ENCODE measurements at places on chromosomes 5 and 9.

GRCh38 chr5:109788596-109788995 lies 98.9 kb downstream of the MAN2A1 start:
- no peak for DNase-seq

DNA sequence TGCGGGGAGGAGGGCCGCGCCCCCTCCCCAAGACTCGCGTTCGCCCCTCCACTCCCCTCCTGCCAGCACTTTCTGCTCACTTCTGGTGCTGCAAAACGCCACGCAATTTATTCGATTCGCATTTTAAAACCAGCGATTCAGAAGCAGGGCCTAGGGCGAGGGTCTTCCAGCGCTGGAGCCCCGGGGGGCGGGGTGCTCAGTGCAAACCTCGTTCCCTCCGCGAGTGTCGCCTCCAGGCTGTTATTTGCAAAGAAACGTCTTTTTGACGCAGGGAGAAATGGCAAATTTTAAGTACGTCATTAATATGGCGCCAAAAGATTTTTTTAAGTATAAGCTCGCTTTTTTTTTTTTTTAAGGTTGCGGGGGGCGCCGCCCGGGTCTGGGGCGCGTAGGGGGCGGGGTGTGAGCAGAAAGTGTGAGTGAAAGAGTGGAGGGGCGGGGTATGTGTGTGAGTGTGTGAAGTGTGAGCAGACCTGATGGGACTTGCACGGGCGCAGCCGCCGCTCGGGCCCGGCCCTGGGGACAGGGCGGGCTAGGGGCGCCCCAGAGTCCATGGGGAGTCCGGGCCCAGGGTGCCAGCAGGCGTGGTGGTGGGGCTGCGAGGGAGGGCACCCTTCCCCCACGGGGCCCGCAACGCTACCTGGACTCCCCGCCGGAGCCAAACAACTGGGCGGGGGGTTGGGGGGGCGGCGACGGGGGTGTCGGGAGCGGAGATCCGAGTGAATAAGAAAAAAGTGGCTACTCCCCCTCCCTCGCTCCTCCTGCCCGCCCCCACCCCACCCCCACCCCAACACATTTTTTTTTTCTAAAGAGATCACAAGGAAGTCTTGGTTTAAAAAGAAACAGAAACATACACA lies at the start of gene JADE2:
Gene JADE2, plus strand, starts transcription at position 845 of the 857 bp plus-strand sequence. CDS start 10,188 bp downstream, outside the sequence.
- peak; percentile 77 for DNase-seq

DNA sequence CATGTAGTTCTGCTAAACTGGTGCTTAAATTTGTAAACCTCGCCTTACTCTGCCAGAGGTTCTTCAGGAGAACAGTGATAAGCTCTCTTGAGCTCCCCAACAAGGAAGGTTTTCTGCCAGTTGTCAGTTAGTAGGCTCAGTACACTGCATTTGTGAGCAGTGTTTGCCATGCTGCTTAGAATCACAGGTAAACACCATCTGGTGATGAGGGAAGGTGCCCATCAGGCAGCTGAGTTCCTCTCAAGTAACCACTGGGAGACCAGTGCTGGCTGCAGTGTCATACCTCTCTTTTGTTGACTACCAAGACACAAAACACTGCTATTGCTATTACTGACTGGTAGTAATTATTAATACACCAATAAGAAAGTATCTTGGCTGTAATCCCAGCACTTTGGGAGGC lies 186.2 kb upstream of the OTULINL start:
- no peak for DNase-seq

GRCh38 chr5:35924122-35924949 lies 14.1 kb downstream of the CAPSL start:
- no peak for DNase-seq

DNA sequence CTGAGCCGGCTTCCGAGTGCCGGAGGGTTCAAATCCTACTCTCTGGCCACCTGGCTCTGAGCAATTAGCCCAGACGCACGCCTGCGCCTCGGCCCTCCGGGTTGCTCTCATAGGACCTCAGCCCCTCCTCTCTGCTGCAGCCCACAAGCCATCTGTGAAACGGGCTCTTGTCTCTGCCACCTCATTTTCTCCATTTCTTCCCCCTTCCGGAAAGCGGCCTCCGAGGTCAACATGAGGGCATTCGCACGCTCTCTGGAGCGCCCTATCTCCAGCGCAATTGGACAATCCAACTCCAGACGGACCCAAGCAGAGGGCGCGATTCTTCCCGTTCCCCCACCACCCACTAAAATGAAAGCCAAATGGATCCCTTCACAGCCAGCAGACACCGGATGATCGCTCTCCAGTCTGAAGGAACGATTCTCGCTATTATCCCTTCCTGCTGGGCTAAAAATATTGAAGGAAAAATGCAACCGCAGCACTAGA lies 41.5 kb downstream of the VAV2 start:
- no peak for DNase-seq

GRCh38 chr9:136191960-136192286 lies 13.0 kb downstream of the LHX3 start:
- DNase-seq: no peak

DNA sequence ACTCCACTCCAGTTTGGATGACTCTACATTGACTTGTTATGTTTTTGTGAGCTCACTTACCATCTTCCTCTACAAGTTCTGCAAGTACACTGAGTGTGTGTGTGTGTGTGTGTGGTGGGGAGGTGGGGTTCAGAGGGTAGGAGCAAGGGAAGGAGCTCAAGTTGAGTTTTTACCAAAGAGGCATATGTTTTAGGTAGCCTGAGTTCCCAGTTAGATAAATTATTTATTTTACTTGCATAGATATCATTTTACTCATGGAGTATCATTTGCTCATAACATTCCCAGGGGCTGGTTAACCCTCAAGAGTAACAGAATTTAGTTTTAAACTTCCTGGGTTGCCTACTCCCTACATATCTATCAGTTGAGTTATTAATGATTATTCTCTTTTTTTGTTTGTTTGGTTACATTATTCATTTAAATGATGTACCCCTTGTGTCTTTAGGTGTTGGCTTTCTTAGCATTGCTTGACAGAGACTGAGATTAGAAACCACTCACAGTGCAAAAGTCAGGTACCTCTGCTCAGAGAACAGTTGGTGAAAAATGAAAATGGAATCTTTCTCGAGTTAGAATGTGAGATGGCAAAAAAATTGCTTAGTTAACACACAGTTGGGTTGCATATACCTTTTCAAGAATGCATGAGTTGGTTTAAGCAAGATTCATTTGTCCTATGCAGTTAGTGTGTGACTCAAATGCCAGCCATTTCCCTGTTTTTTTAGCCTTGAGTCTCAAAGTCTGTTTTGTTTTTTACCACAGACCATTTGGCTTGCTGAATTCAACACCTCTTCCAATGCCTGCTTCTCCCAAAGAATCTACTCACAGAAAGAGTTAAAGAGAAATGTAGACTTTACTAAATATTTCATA lies 29.2 kb downstream of the TNFSF8 start:
- no peak for DNase-seq

DNA sequence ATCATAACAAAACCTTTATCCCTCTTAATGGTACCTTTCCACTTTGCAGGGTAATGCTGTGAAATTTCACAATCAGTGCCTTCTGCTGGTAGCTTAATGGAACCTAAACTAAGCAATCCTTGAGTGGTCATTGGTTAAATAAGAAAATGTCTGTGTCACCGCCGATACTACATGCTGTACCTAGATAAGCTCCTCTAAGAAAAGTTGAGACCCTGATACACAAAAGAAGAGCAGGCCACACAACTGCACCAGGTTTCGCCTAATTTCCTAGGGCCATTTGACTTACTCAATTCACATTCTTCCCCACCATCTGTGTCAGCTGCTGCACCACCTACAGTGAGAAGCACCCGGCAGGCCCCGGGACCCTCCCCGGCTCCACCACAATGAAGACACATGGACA lies 9.0 kb upstream of the EDF1 start:
- DNase-seq: no peak

DNA sequence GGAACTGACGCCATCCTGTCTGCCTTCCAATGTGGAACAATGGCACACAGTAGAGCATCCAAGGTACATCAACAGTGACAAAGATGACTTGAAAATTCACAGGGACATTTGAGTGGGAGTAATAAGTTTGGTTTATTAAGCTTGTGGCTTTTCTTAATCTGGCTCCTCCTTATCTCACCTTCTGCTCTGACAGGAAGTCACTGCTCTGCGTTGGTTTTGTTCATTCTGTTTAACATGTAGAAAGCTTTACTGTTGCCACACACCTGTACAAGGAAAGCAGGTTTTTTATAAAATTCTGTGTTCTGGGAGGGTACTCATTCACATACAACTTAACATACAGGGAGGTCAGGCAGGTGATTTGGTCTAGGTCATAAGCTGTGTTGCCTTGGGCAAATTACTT lies 1.6 kb upstream of the GZMK start:
- DNase-seq: no peak

GRCh38 chr9:109797006-109797405 lies 17.0 kb downstream of the PALM2AKAP2 start:
- DNase-seq: no peak

- DNase-seq: no peak
Measured at GRCh38 chr9:124210697-124211096, 47.1 kb upstream of the NEK6 start.

GRCh38 chr9:135958485-135958884 lies 2.7 kb downstream of the UBAC1 start:
- DNase-seq: no peak

GRCh38 chr5:119316906-119317305 lies 38.9 kb upstream of the TNFAIP8 start:
- no peak for DNase-seq

GRCh38 chr9:107239474-107239873 lies 43.6 kb upstream of the RAD23B start:
- no peak for DNase-seq

GRCh38 chr9:35688558-35689541 lies 875 bp downstream of the TPM2 start:
- DNase-seq: no peak

DNA sequence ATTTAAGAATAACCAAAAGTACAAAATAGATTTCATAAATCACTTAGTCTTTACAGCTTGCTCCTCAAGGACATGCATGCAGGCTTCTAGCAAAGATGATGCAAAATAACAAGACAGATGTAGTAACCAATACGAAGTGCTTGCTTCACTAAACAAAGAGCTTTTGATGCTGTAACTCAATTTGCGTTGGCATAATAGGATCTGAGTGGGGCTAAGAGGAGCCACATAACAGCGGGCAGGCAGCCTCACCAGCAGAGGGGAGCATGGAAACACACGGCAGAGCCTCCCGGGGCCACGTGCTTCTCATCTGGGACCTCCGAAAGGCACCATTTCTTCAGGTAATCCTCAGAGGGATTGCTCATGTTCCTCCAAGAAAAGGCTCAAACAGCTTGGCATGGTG lies 139.7 kb downstream of the C5orf15 start:
- no peak for DNase-seq

DNA sequence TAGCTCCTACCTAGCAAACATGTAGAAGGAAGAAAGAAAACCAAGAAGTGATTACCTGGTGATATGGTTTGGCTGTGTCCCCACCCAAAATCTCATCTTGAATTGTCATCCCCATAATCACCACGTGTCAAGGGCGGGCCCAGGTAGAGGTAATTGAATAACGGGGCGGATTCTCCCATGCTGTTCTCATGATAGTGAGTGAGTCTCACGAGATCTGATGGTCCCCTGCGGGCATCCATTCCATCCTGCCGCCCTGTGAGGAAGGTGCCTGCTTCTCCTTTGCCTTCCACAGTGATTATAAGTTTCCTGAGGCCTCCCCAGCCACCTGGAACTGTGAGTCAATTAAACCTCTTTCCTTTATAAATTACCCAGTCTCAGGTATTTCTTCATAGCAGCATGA lies 27.4 kb upstream of the ANKRD34B start:
- no peak for DNase-seq

- DNase-seq: no peak
Measured at GRCh38 chr5:147406636-147407035, 103.2 kb downstream of the DPYSL3 start.

GRCh38 chr5:87944553-87945285 lies 323.9 kb downstream of the TMEM161B start:
- peak; percentile 65 for DNase-seq

DNA sequence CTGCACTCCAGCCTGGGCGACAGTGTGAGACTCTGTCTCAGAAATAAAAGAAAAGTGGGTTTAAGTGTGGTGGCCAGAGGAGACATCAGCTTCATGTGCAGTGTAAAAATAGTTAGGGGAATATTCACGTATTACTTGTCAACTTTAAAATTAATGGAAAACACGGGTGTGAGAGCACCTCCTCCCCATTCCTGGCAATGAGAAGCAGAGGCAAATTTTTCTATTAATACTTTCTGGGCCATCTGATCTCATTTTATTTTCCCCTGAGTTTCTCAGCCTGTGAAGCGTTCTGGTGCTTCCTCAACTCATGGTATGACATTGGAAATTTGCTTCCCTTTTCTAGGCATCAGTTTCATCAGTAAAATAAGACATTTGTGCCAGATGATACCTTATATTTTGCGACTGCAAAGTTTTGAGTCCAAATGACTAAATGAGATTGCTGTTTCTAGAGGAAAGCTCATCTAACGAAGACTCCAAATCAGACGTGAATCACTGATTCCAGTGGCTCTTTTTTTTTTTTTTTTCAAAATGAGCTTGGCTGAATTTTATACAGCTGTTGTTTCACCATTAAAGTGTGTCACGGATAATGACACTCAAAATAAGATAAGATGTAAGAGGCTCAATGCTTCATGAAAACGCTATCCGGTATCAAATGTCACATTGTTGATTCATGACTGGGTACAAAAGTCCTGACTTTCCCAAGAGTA lies 104.6 kb downstream of the MSX2 start:
- DNase-seq: no peak

Data from C1 segment of cervical spinal cord (tissue), 14 donors.